Caudate nucleus (tissue), 63 donors: ENCODE measurements at places on chromosomes 5 and 9.

- no peak for DNase-seq
Measured at GRCh38 chr5:79225026-79225425, 10.9 kb upstream of the JMY start.

DNA sequence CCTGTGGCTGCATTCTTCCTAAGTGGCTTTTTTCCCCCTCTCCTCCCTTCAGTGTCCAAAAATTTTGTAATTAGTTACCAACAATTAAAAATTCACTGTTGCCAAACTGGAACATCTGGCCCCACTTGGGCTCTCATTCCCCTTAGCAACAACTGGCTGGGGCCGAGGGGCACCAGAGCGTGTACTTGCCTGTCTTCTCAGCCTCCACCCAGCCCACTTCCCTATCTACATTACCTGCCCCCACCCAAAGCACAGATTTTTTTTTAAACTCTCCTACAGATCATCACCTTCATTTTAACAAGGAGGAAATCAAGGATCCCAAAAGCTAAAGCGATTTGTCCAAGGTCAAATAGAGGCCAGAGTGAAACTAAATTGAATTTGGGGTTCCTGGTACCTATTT lies 278.8 kb downstream of the EBF1 start:
- DNase-seq = no peak

DNA sequence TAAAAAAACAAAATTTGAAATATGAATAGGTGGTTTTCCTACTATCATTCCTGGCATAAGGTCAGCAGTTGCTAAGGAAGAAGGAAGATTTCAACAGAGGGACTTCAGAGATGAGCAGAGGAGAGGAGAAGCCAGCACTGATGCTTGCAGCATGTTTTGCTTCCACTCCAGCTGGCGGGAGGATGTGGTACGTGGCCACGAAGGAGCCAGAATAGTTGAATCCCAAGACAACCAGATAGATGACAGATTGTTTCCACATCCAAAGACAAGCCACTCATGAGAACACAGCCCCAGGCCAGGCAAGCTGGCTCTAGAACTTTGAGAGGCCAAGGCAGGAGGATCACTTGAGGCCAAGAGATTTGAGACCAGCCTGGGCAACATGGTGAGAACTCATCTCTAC lies 15.1 kb downstream of the TIMD4 start:
- no peak for DNase-seq

- DNase-seq = no peak
Measured at GRCh38 chr5:5710471-5710870, 288.0 kb downstream of the ICE1 start.

DNA sequence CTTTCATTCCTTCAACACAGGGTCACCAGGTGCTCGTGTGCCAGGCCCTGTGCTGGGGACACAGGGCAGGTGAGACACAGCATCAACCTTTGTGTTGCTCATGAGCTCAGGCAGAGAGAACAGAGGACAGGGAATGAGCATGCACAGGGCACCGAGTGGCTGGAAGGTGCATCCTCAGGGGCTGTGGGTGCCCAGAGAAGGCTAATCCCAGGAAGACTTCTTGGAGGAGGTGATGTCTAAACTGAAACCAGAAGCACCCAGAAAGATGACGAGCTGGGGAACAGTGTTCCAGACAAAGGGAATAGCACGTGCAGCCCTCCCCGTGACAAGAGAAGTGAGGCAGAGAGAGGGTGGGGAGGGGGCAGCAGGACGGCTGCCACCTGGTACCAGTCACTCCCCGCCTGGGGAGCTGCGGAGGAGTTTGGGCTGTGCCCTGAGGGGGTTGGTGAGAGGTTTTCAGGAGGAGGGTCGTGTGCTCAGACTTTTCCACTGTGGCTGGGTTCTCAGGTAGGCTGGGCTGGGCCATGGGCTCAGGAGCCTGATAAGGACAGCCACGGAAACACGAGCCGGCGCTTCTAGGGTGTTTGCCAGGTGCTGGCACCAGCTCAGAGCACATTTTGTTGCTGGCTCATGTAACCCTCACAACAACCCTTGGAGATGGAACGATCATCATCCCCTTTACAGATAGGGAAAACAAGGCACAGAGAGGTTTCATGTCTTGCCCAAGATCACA lies 46.0 kb downstream of the HMCN2 start:
- DNase-seq = no peak

- DNase-seq = no peak
Measured at GRCh38 chr5:74040811-74041491, 415.0 kb downstream of the ARHGEF28 start.

GRCh38 chr5:149618581-149619248 lies 37.4 kb downstream of the ARHGEF37 start:
- no peak for DNase-seq
